ENCODE measurements at places on chromosomes 5 and 9. TPM values are rescaled to one million over a fixed set of nuclear protein-coding genes. Genes with fewer than 3 reads are reported as not detected.

BAAT gene
- not detected for total RNA-seq

DNA sequence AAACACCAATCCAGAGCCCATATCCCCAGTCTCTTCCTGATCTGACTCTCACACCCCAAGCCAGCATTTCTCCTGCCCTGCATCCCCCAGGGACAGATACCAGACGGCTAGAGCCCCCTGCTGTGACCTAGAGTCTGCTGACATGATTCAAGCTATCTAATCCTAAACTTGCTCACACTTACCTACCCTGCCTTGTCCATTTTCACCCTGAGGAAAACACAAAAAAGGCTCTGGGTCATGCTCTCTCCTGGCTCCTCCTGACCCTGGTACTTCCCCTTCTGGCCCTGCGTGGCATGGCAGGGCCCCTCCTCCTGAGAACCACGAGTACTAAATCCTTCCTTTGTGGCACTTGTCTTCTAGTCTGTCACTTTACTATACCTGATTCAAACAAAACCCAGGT lies 2.8 kb upstream of the ARRDC1 start:
- DNase-seq: no peak

GRCh38 chr5:160129841-160130240 lies 10.6 kb upstream of the PWWP2A start:
- no peak for DNase-seq

GRCh38 chr9:129071526-129072126 lies 9.3 kb upstream of the DOLPP1 start:
- no peak for DNase-seq

CARD6 gene
- total RNA-seq: 12.2 TPM

PCDH12 gene
- total RNA-seq: 3.3 TPM

GRCh38 chr9:76215066-76215465 lies 179.2 kb downstream of the RFK start:
- no peak for DNase-seq

DNA sequence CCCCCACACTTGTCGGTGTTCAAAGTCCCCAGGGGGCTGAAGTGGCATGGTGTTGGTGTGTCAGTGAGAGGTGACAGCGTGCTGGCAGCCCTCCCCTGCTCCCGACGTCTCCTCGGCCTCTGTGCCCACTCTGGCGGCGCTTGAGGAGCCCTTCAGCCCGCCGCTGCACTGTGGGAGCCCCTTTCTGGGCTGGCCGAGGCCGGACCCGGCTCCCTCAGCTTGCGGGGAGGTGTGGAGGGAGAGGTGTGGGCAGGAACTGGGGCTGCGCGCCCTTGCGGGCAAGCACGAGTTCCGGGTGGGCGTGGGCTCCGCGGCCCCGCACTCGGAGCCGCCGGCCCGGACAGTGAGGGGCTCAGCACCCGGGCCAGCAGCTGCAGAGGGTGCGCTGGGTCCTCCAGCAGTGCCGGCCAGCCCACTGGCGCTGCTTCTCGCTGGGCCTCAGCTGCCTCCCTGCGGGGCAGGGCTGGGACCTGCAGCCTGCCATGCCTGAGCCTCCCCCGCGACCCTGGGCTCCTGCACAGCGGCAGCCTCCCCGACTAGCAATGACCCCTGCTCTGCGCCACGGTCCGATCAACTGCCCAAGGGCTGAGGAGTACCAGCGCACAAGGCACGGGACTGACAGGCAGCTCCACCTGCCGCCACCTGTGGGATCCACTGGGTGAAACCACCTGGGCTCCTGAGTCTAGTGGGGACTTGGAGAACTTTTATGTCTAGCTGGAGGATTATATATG lies 224.1 kb upstream of the RIOK2 start:
- DNase-seq: peak; percentile 59

IFNB1 gene
- not detected for total RNA-seq

GRCh38 chr9:78371981-78372380 lies 75.1 kb downstream of the PSAT1 start:
- no peak for DNase-seq

DNA sequence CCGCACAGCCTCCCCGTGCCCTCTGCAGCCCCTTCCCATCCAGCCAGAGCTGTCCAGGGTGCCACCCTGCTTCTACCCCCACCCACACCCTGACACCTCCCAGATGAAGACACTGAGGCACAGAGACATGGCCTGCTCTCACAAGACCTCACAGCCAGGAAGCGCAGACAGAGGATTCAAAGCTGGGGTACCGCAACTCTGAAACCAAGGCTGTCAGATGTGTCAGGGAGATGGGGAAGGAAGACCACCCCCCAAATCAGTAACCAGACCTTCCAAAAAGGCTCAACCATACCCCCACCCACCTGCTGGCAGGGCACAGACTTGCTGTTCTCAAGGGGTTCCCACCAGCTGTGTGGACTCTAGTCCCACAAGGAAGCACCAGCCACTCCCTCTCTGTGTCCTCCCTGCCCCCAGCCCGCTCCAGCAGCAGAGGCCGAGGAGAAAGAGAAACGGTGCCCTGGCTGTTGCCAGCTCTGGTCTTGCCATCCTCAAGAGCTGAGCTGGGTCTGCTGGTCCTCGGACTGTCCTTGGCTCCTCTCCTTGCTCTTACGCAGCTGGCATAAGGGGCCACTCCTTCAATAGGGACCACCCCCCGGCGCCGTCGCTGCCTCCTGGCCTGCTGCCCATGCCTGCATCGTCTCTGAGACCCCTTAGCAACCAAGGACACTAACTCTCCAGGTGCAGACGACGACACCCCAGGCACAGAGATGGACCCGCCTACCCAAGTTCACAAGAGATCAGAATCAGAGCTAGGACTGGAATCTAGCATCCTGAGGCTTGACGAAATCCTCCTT lies 699 bp downstream of the AKNA start:
- DNase-seq: peak; percentile 81

DNA sequence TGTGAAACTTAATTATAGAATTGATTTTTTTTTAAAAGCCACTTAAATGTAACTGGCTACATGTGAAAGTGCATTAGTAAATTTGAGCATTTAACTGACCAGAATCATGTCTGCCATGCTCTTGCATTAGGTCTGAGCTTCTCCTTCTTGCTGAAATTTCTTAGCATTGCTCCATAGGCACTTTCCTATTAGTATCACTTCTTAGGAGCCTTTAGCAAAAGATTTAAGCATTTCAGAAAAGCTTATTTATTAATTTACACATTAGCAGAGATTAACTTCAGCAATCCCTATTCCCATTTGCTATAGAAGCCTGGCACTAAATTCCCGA lies 211.0 kb downstream of the SNX18 start:
- no peak for DNase-seq

DNA sequence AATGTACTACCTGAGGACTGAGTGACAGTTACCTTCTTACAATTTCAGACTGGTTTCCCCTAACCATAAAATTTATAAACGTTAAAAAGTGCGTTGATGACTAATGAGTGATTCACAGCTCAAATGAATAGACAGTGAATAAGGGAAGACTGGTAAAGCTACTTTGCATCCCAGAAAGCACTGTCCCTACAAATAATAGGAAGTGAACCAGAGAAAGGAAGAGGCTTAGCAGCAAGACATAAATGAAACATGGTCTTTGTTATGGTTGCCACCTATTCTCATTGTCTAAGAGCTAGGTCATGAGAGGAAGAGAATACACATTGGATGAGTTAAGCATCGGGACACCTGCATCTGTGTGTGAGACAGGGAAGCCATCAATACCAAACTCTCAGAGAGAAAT lies 849.2 kb downstream of the TAF11L14 start:
- no peak for DNase-seq

DNA sequence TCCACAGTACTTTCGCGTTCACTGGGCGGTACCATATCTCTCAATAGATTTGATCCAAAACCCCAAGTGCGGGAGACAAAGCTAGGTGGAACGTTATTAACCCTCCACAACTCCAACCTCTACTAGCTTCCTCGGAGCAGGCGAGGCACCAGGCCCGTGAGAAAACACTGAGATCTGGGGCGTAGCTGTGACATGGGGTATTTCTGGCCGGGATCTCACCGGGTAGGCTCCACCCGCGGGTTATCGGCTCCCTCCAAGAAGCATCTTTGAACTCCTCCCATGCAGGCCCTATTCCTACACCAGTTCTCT lies 350 bp upstream of the SLC25A46 start:
- no peak for DNase-seq

DNA sequence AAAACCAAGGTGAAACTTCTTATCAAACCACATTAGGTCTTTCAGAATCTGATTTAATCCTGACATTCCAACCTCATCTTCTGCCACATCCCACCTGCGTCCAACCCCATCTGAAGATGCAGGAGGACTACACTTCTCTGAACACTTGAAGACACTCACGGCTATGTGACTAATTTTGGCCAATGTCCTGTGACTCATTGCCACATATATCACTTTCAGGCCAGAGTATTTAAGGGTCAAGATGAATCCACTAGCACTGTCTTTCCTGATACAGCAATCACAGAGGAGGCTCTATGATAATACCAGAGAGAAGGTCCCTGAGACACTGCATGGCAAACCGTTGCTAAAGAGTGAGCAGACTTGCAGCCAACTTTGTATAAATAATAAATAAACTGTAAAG lies 323.4 kb downstream of the NR2F1-AS1 start:
- DNase-seq: no peak

HTR4 gene
- total RNA-seq: 16.1 TPM

- no peak for DNase-seq
Measured at GRCh38 chr5:132353486-132353995, 16.0 kb upstream of the SLC22A5 start.

RASEF gene
- 0.28 TPM for total RNA-seq

- DNase-seq: no peak
Measured at GRCh38 chr9:108125625-108126024, 636.1 kb upstream of the KLF4 start.

DNA sequence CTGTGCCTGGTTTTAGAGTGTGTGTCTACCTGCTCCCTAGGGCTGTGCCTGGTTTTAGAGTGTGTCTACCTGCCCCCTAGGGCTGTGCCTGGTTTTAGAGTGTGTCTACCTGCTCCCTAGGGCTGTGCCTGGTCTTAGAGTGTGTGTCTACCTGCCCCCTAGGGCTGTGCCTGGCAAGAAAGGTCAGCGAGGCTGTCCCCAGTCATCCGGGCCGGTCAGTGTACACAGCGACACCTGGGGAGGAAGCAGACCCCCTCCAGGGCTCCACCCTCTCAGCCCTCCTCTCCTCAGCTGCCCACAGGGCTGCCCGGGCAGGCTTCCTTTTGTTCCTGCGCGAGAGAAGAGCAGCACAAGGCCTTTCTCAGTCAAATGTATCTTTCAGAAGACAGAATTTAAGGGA lies 4.1 kb downstream of the NRARP start:
- DNase-seq: no peak

DNA sequence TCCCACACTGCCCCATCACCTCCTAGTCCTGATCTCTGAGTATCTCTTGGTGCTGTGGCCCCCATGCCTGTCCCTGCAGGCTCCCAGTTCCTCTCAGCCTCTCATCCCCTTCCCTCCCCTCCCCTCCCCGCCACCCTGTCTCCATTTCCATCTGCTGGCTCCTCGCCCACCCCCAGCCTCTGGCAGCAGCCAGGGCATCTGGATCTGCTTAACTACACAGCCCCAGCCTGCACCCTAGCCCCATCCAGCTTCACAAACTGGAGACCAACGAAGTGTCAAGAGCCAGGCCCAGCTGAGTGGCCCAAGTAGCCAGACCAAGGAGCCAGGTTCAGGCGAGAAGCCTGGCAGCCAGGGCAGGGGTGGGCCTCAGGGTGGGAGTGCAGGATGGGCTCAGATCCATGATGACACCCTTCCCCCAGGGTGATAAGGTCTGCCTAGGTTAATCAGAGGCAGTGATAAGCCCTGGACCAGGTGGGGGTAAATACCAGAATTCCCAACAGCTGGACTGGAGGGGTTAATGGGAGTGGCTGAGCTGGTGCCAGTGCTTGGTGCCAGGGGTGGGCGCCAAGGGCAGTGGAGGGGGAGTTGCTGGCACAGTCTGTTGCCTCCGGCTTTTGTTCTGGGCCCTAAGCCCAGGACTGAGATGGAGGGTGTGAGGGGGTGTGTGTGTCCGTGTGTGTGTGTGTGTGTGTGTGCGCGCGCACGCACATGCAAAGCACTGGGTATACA lies 2.5 kb downstream of the IL11RA start:
- DNase-seq: peak; percentile 95

GRCh38 chr5:21910731-21911130 lies 942.4 kb downstream of the CDH12 start:
- no peak for DNase-seq

DNA sequence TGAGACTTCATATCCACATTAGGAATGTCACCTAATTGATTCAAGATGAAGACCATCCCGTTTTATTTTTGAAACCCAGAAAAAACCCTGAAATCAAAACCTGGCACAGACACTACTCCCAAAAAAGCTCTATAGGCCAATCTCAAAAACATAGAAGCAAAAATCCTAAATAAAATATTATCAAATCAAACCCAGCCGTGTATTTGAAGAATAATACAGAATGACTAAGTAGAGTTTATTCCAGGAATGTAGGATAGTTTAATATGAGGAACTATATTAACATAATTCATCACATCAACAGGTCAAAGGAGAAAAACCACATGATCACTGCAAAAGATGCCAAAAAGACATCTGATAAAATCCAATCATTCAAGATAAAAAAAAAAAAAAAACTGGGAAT lies 167.1 kb downstream of the ACTL7B start:
- DNase-seq: no peak
